ENCODE measurements at places on chromosomes 6 and 20.

DNA sequence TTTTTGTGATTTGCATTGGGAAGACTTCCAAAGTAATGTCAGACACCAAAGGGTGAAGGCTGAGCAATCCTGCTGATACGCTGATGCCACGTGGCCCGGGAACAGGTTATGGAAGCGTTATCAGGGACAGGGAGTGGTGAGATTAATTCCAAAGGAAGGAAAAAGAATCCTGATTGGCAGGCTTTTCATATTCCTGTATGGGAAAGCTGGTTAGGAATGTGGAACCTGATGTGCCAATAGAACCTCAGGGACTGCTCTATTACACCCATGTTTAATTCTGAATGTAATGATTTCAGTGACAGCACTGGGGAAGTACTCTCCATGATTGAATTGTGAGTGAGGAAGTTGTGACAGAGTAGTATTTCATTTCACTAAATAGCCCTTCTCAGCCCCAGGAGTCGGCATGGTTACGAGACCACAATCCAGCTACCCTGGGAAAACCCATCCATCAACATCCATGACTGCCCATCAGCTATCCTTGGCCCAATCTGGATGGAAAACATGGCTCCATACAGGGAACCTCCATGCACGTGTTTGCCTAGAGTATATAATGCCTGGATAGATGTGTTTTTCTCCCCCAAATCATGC is 49.4 kb downstream of the F13A1 start:
- DNase-seq: peak; percentile 7

DNA sequence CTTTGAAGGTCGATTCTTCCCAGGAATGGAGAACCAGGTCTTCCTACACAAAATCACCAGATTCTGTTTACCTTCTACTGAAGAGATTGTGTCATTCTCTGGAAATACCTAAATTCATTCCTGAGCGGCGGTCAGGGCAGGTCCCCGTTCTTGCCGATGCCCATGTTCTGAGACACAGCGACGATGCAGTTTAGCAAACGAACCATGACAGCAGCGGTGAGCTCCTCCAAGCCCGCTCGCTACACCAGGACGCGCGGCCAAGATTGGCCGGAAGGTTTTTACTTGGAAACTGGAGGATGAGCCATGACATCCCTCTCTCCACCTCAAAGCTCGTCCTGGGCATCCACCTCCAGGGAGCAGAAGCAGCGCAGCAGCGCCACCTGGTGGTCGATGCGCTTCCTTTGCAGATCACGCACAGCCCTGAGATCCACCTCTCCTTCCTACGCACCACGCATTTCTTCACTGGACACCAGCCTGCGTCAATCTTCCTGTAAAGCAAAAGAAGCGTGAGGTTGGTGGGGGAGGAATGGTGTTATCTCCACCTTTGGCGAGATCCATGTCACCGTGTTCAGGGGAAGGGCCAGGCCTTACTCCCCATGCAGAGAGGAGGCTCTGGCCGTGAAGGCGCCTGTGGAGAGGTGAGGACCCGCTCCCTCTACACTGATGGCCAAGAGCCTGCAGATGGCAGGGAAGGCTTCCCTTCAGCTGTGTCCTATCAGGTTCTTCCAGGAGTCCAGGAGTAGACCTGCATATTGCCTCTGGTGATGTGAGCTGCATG is 9.9 kb upstream of the HLA-B start:
- DNase-seq: peak; percentile 88

- DNase-seq: no peak
These were observed 471.9 kb downstream of the QKI start for GRCh38 chr6:163886428-163886827.

- DNase-seq: no peak
These were observed 6.6 kb upstream of the BTBD9 start for GRCh38 chr6:38646166-38646878.

- peak; percentile 84 for DNase-seq
These were observed 44.9 kb upstream of the RNF24 start for GRCh38 chr20:4060064-4060795.

GRCh38 chr6:88705601-88706000 is 257.8 kb downstream of the RNGTT start:
- DNase-seq: no peak

DNA sequence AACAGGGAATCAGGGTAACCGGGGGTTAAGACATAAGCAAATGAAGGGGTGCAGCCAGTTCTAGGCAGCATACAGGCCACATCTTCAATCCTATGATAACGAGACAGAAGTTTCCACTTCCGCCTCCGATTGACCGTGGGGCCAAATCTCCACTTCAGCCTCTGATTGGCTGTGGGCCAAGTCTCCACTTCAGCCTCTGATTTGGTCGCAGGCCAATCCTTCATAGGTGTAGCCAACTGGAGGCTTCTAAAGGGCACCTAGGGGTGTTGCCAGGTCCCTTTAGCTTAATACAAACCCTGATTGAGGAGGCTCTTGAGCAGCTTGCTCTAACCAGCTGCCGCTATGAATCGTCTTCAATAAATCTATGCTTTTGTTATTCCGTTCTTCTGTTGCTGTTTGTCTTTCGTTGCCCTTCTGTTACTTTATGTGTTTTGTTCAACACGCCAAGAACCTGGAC is 2.1 kb upstream of the ERGIC3 start:
- peak; percentile 47 for DNase-seq

- DNase-seq: no peak
These were observed 309.9 kb upstream of the NOX3 start for GRCh38 chr6:155765275-155766194.
